A549 treated with CORT108297 at 1 μM for 4 hours (cell line): ENCODE measurements at places on chromosomes 6 and 20. TPM values are rescaled to one million over a fixed set of nuclear protein-coding genes. Genes with fewer than 3 reads are reported as not detected.

STK38 gene
- total RNA-seq, result 16.7 to 21.4 TPM (median 18.3 TPM) in 5 replicates

TFAP2D gene
- total RNA-seq, result not detected in 5 replicates

RNASET2 gene
- 10.1 to 15.2 TPM (median 13.8 TPM) in 5 replicates for total RNA-seq

MAP3K4 gene
- 12.3 to 13.1 TPM (median 12.8 TPM) in 5 replicates for total RNA-seq

EPPIN gene
- total RNA-seq, result not detected in 5 replicates

CLIC5 gene
- not detected in 5 replicates for total RNA-seq

MRAP2 gene
- 1.2 to 1.8 TPM (median 1.3 TPM) in 5 replicates for total RNA-seq
